ENCODE measurements at places on chromosomes 6 and 20. TPM values are rescaled to one million over a fixed set of nuclear protein-coding genes. Genes with fewer than 3 reads are reported as not detected.
A peak's percentile ranks its signal among the peaks of the same experiment; 100 is the strongest.

GRCh38 chr6:12126051-12126450, 113.9 kb downstream of the HIVEP1 start:
- DNase-seq, result no peak

- no peak for DNase-seq
These were observed 8.9 kb upstream of the AHI1 start for GRCh38 chr6:135506270-135506997.

GRCh38 chr6:104702126-104702841, 157.4 kb downstream of the HACE1 start:
- no peak for DNase-seq

DNA sequence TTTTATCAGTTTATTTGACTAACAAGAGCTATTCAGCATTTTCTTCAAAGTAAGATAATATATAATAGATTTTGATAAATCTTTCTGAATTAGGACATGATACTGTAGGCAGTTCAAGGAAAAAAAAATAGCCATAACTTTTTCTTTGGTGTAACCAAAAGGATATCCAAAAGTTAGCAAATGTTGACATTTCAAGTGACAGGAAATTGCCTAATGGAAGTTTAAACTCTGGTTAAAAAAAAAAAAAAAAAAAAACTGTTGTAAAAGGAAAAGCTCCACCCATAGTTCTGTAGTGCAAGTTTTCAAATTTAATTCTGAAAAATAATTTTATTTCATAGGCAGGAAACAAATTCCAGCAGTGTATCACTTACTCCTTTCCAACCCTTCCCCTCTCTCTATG, 18.8 kb downstream of the HEBP2 start:
- no peak for DNase-seq

- peak; percentile 7 for DNase-seq
These were observed 10.9 kb downstream of the JAG1 start for GRCh38 chr20:10662661-10663458.

GRCh38 chr6:19705606-19706005, 131.6 kb upstream of the ID4 start:
- no peak for DNase-seq

The SIGLEC1 gene
- total RNA-seq, result not detected

The ZNF343 gene
- total RNA-seq, result 3.4 TPM

The MATN4 gene
- total RNA-seq, result 0.11 TPM
